AG10803 (cell line): ENCODE measurements at places on chromosomes 1 and 21.

DNA sequence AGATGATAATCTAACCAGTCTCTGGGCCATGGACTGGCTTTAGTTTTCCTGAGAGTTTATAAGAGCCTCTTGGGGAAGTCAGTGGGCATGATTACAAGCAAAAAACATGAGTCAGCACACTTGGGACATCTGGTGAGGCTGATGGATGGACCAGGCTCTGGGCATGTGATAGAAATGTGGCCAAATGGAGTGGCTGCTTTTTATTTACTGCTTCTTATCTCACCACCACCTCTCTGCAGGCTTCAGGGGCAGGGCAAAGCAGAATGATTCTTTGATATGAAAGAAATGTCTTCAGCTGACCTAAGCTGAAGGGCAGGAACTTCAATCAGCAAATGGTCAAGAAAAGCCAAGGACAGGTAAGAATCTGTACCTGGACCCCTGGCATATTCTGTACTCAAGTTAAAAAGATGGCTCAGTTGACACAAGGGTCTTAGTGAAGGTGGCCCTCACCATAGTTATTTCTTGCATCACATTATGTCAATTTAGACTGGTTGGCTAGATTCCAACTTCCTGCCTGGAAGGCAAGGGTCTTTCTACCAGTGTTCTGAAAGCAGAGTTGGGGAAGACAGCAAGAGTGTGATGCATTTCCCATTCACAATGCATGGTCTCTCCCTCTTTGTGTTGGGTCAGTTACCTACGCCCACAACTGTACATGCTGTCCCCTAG is 162.8 kb downstream of the FASLG start:
- DNase-seq, result peak; percentile 80

DNA sequence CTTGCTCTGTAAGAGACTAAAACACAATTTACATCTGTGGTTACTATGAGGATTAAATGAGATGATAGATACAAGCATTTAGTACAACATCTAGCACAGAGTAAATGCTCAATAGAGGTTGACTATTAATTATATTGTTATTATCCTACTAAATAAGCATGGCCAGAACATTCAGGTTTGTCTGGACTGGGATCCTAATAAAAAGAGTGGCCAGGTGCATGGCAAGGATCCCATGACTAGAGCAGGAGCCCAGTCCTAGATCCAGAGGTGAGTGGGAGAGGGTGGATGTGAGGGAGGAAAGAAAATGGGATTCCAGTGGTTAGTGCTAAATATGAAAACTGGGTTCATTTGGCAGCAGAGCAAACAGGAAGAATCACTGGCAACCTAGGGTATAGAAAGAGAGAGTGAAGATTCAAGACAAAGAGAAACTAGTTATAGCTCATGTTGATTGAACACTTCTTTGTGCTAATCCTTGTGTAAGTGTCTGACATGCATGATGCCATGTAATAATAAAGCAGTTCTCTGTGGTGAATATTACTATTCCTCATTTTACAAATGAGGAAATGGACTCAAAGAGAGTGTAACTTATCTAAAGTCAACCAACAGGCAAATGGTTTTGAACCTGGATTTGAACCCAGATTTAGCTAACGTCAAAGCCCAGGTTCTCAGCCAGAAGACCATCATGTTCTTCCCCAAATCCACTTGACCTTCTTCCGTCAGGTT is 71.1 kb upstream of the FGGY start:
- no peak for DNase-seq

DNA sequence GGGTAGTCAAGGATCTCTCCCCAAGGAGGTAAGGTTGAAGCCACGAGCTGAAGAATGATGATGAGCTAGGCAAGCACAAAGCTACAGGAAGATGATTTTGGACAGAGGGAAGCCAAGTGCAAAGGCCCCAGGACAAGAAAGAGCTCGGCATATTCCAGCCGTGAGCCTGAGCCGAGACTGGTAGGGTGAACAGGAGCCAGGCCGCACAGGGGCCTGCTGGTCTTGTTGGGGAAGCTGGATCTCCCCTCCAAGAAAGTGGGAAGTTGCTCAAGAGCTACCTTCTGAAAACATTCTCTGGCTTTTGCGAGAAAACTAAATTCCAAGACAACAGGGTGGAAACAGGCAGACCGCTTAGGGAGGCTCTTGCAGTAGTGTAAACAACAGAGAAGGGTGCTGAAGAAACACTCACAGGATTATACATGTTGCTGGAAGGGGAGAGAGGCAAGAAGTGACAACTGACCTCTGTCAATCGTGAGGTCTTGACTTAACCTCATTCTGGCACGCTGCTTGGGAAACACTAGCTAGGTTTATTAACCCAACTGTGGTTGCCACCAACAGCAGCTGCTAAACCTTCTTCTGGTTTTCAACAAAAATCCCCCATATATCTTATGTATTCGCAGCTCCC is 625.2 kb downstream of the SMYD3 start:
- no peak for DNase-seq

- DNase-seq, result no peak
Measured at GRCh38 chr21:33266789-33267135, 595 bp downstream of the IL10RB start.

DNA sequence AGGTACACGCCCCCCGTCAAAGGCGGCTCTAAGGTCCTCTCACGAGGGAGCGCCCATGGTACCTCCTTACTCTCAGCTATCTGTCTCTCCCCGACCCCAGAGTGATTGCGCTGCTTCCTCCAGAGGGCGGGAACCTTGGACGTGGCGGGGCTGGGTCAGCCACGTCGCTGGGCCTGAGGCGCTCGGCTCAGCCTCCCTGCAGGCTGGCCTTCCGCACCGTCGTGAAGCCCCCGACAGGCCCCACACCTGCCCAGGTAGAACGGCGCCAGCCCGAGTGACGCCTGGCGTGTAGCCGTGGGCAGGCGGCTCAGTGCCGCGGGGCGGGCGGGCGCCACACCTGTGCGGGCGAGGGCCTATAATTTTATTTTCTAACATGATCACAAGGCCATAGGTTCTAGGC is 122.2 kb upstream of the BEND5 start:
- no peak for DNase-seq
